ENCODE measurements at places on chromosomes 4 and X. TPM values are rescaled to one million over a fixed set of nuclear protein-coding genes. Genes with fewer than 3 reads are reported as not detected.

DNA sequence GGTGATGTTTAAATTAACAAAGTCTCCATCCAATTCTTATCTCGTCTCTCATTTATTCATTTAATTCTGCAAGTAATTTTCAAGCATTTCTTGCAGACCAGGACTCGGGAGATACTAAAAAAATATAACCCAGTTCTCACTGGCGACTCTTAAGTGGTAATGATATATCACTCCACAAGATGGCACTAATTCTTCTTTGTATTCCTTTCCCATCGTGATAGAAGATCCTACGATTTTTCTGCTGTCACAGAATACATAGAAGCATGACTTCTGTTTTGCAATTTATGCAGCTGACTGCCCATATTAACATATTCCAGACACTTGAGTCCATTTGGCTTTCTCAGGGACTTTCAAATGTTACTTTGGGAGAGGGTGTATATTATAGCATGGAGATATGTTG, 64.0 kb upstream of the FGF13 start:
- DNase-seq: no peak

DNA sequence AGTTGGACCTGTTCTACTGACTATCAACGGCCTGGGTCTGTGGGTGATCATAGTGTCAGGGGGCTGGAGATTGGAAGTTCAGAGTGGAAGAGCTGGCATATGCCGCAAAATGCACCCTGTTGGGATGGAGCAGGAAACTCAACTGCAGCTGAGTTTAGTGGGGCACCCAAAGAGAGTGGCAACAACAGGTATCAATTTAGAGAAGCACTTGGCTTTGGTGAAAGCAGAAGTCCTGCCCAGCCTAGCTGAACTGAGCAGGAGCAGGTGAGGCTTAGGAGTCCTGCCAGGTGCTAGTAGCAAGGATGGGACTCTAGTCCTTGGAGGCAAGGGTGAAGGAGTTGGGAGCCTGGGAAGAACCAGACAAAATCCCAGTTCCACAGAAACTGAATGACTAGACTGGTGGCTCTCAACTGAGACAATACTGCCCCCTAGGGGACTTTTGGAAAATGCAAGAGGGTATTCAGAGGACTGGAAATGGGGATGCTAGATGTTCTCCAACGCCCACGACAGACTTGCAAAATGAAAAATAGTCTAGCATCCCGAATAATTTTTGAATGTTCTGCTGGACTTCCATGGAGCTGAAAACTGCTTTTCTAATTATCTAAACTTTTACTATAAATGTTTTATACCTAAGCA, 49.4 kb downstream of the RTL9 start:
- no peak for DNase-seq

DNA sequence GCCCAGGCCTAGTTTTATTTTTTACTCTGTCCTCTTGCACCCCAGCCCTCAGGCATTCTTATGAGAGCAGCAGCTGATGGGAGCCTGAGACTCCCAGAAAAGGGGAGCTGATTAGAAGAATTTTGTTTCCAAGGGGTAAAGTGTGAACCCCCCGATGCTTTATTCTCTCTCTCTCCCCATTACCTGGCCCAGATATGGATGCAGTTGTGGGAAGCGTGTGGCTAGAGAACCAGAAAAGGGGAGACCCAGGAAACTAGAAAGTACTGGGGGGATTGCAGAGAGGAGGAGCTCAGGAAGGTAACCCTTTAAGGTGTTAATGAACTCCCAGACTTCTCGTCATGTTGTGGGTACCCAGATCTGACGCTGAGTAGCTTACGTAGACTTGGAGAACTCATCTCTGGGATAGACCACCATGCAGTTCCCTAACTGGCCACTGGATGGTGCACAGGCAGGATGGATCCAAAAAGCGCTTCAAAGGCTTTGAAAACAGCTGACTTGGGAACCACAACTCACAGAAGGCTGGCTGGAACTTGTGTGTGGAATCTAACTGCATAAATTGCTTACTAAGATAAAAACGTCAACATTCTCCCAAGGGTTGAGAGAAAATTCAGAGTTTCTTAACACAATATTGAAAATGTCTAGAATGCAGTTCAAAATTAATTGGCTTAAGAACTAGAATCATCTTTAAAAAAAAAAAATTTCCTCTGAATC, 64.7 kb downstream of the TBC1D14 start:
- no peak for DNase-seq

The TMLHE gene
- total RNA-seq: 12.8 TPM

Measured in esophagus squamous epithelium (tissue), 5 donors.